T-helper 17 cell (primary cell): ENCODE measurements at places on chromosomes 4 and X.

- peak; percentile 19 for DNase-seq
Measured at GRCh38 chrX:47366041-47366722, 4.2 kb upstream of the ZNF157 start.

DNA sequence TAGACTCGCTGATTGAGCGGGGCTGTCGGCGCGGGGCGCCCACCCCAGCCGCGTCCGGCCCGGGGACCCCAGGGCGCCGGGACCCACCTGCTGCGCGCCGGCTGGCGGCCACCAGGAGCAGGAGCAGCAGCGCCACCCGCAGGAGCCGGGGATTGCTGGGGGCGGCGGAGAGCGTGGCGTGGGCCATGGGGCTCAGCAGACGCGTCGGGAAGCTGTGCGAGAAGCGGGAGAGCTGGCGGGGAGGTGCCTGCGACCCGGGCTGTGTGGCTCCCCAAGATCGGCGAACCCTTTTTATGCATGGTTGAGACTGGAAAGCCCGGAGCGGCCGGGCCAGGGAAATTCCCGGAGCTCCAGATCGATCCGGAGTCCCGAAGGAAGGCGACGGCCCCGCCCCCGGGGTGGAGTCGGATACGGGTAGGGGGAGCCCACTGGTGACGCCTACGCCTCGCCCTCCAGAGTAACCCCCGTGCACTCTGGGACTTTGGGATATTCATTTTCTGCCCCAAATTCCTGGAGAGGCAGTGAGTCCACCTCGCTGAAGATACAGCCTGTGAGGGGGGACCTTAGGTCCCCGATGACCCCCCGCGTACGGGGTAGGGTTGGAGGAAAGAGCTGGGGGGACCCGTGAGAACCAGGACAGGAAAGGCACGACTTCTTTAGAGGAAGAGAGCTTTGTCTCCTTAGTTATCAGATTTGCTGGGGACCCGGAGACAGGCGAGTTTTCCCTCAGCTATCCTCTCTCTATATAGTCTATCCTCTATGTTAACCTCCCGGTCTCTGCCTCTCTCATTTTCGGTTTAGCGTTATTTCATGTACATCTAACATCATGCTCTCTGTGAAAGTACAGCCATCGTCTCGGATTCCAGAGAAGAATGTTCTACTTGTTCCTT, at the start of gene CXCL3:
Gene CXCL3 (minus strand): TSS at position 265 of the 890 bp plus-strand sequence. CDS start 78 bp downstream, at position 187.
- DNase-seq = no peak

DNA sequence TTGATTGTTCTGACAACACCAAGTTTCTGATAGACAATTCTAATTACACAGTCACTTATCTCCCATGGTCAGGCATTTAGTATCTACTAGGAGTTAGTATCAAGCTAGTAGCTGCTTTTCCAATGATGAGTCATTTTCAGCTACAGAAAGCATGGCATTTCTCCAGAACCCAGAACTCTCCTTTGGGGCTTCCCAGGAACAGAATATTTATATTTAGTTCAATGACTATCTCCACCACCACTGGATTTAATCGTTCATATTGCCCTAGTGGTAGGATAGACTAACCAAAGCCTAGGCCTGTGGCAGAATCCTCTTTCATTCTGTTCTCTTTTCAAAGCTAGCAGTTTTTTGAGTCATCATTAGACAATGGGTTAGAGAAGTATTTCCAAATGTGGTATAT, 569.4 kb downstream of the GABRG1 start:
- no peak for DNase-seq

- DNase-seq = no peak
Measured at GRCh38 chr4:14165222-14165920, 537.8 kb upstream of the BOD1L1 start.

DNA sequence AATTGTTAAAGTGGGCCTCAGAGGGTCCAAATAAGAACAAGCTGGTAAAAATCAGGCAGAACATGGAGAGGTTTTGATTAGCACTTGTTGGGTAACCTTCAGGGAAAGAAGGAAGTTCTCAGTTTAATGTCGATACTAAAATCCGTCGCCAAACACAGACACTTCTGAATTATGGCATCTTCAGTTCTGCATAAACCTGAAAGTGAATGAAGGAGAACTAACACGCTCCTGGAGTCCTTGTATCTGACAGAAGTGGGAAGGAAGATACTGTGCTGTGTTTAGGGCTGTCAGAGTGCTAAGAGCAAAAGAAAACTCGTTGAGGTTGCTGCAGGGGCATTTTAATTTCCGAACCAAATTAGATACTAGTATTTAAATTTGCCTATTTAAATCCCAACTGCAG, 106.2 kb downstream of the TMA16 start:
- DNase-seq = no peak

- DNase-seq = no peak
Measured at GRCh38 chr4:48489683-48490011, 405 bp upstream of the ZAR1 start.

DNA sequence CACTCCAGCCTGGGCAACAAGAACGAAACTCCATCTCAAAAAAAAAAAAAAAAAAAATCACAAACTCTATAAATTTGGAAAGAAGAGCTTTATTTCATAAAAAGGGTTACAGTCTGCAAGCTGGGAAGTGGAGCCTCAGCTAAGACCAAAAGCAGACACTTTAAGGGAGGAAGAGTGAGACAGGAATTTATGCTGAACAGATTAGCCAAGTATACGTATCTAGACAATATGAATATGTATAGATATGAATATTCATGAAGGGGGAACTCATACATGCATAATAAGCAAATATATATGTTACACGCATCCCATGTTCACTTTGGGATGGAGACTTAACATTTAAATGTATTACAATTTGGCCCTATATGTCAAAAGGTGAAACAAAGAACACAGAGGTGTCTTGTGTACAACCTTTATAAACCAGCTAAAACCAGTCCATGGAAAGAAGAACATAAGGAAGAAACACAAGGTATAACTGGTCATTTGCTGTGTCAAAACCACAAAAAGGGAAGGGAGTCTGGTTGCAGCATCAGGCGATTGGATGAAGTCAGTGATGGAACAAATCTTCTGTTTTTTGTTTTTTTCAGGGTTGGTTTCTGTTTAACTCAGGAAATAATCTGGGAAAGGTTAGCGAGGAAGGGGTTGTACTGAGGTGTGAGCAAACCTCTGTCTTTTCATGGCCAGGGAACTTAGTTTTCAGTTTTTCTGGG, 130.0 kb upstream of the MAOA start:
- DNase-seq = no peak

- no peak for DNase-seq
Measured at GRCh38 chr4:22741744-22742143, 49.0 kb downstream of the GBA3 start.

DNA sequence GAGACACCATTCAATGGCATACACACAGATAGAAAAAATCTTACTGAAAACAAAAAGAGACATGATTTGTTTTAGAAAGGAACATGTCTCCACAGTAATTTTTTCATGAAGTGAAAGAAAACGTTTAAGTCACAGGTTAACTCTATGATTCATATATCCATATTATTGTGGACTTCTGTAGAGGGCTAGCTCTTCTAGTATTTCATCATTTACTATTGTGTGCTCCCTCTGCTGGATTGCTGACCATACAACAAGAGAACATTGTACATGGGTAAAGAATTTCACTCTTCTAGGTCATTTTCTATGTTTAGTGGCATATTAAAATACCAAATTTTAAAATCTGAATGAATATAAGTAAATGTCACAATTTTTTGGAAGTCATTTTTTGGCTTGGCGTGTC, 91.8 kb upstream of the POU3F4 start:
- DNase-seq = no peak

GRCh38 chr4:89558147-89558546, 250.5 kb upstream of the GPRIN3 start:
- DNase-seq = no peak

DNA sequence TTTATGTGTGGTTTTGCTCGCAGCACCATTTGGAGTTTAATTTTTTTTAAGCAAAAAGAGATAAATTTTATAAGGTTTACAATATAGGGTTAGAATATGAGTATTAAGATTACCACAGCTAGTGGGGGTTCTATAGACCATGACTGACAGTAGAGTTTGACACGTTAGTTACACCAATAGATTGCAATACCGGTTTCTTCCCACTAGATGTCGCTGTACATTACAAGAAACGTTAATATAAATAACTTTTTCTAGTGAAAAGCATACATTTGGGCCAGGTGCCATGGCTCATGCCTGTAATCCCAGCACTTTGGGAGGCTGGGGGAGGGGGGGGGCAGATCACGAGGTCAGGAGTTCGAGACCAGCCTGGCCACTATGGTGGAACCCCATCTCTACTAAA, 433.6 kb downstream of the MAGEB5 start:
- no peak for DNase-seq

DNA sequence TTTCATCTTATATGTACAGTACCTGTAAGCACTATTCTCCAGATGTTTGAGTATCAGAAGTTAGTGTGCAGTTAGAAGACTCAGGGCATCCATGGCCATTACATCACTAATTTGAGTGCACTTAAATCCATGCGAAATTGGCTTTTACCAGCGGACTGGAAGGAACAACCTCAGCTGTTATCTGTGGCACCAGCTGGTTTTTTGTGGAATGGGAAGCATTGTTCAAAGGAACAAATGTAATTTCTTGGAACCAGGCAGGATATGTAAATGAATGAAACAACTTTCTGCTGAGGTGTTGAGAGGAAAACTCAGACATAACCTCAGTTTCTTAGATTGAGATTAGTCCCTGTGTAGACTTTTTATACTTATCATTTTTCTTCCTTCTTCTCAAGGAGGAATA, 60.2 kb downstream of the PDGFRA start:
- no peak for DNase-seq

DNA sequence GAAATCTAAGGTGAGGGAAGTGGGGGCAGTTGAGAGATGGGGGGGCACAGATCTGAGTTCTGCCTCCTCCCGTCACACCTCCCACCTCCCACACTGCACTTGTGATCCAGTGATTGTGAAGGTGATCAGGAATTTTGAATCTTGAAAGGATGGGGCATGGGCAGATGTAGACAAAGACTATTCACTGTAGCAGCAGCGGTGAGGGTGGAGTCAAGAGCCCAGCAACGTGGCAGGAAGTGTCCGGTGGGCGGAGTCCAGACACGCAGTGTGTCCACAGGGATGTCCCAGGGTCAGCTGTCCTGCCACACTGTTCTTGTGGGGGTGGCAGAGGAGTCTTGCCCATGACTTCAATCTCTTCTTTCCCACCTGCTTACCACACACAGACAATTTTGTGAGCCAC, 330.5 kb upstream of the GALNT7 start:
- no peak for DNase-seq

GRCh38 chr4:40782876-40783275, 33.1 kb downstream of the NSUN7 start:
- DNase-seq = no peak
